Activated CD8-positive, alpha-beta memory T cell treated with anti-CD3 and anti-CD28 coated beads for 1 hour (primary cell): ENCODE measurements at places on chromosomes 13 and 19.

DNA sequence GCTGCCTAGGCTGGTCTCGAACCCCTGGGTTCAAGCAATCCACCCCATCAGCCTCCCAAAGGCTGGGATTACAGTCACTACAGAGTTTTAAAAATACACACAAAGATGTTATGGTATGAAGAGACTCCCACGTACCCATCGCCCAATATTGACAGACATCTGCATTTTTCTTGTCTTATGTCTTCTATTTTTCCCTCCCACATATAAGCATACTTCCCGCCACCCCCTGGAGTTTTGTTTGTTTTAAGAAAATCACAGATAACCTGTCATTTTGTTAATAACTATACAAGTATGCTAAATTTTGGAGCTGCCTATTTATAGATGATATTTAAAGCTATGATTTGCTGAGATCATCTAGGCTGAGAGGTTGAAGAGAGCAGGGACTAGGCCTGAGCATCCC lies 6.2 kb upstream of the SMG9 start:
- DNase-seq = no peak

DNA sequence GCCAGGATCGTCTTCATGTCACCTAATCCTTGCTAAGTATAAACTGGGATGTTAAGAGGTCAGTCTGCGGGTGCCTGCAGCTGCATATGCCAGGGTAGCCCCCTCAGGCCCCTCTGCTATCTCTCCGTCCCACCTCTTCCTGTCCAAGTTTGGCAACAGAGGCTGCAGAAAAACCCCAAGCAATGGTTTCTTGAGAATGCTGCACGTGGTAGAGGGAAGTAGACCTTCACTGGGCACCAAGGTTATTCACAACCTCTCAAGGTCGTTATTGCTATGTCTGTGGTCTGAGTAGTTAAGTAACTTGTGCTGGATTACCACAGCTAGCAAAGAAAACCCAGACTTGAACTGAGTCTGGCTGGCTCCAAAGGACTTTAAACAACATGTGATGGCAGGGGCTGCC lies 77.9 kb upstream of the XPO4 start:
- DNase-seq = no peak

- no peak for DNase-seq
These were observed 207.5 kb downstream of the SLITRK5 start for GRCh38 chr13:87878706-87879105.

- DNase-seq = no peak
These were observed 29.6 kb downstream of the ACSBG2 start for GRCh38 chr19:6164906-6165531.

DNA sequence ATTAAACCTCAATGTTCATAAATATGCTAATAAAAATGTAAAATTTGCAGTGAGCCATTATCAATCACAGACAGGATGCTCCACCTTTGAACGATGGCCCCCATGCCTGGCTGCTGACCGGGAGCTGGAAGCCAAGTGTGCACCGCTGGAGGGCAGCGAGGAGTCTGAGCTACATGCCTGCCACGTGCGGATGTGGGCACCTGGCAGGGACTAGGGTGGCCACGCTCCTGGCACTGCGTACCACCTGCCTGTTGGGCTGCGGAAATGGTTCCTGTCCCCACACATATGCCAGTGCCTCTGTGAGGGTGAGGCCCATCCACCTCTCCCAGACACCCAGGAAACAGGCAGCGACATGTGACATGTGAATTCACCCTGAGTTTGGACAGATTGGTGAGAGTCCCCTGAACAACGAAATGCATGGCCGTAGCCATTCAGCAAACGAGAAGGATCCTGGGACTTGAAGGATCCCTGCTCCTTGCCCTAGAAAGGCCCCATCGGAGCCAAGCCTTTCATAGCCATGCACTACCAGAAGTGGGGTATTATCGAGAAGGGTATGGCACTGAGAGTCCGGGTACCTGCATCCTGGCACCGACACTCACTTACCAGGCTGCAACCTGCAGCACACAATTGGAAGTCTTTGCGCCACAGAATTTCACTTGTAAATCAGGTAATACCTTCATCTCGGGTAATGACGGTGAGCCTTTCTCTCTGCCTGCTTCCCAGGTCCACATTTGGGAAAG lies 35.8 kb downstream of the TSHZ3 start:
- DNase-seq = no peak

DNA sequence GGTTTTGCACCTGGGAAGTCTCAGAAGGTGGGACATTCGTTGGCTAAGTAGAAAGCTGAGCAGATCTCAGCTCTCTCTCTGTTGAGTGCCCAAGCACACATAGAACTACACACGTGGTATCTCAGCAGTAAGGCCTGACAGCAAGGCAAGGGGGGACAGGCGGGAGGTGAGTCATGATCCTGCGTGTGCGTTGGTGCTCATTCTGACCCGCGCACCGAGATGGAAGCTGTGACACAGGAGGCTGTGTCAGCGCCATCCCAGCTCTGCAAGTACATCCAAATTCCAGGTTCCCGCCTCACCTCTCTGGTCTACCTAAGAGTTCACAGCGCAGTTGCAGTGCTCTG lies 135.7 kb downstream of the USP12 start:
- no peak for DNase-seq

GRCh38 chr13:65965501-65965900 lies 1264.6 kb downstream of the PCDH9 start:
- DNase-seq = no peak

- no peak for DNase-seq
These were observed 50.3 kb downstream of the GSX1 start for GRCh38 chr13:27842571-27842970.

DNA sequence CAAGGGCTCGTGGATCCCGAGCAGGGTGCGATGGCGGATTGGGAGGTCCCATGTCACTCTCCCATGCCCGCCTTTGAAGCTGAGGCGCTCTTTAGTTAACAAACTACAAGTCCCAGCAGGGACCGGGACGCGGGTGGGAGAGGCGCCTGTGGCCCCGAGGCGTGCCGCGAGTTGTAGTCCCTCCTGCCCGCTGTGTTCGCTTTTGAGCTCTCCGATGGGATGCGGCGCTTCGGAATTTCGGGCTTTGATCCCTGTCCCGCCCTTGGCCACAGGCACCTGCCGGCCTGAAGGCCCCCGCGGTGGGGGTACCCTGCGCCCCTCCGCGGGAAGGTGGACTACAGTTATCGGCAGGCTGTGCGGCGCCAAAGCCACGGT lies 11.0 kb downstream of the CYTH2 start:
- no peak for DNase-seq

DNA sequence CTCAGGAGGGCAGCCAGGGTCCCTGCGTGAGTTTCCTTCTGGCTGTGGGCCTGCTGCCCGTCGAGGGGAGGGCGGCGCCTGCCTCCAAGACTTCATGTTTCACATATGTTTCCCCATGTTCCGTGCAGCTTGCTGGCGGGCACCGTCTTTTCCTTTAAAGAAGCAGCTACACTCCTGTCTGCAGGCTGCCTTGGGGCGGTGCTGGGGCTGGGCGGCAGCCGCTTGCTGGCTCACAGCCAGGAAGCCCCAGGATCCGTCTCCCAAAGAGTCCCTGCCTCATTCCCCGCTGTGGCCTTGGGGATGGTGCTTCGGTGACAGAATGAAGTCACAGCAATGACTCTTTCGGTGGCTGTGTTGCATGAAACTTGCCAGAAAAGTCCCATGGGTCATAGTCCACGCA lies 24.9 kb downstream of the PIAS4 start:
- no peak for DNase-seq

GRCh38 chr13:108332791-108333190 lies 63.3 kb downstream of the TNFSF13B start:
- no peak for DNase-seq
